ENCODE measurements at places on chromosomes 2 and 18.
A peak's percentile ranks its signal among the peaks of the same experiment; 100 is the strongest.

GRCh38 chr2:197710424-197711042 is 5.4 kb downstream of the MARS2 start:
- DNase-seq: no peak

- peak; percentile 27 for DNase-seq
These were observed 239.0 kb downstream of the CCDC178 start for GRCh38 chr18:33201509-33201926.

- no peak for DNase-seq
These were observed 14.6 kb downstream of the RAB3GAP1 start for GRCh38 chr2:135066710-135067109.

- DNase-seq: peak; percentile 7
These were observed 71.8 kb upstream of the SEC11C start for GRCh38 chr18:59067873-59068272.

DNA sequence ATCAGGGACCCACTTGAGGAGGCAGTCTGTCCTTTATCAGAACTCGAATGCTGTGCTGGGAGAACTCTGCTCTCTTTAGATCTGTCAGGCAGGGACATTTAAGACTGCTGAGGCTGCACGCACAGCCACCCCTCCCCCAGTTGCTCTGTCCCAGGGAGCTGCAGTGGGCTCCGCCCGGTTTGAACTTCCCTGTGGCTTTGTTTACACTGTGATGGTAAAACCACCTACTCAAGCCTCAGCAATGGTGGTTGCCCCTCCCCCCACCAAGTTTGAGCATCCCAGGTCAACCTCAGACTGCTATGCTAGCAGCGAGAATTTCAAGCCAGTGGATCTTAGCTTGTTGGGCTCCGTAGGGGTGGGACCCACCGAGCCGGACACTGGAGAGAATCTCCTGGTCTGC is 11.8 kb upstream of the LHCGR start:
- no peak for DNase-seq

DNA sequence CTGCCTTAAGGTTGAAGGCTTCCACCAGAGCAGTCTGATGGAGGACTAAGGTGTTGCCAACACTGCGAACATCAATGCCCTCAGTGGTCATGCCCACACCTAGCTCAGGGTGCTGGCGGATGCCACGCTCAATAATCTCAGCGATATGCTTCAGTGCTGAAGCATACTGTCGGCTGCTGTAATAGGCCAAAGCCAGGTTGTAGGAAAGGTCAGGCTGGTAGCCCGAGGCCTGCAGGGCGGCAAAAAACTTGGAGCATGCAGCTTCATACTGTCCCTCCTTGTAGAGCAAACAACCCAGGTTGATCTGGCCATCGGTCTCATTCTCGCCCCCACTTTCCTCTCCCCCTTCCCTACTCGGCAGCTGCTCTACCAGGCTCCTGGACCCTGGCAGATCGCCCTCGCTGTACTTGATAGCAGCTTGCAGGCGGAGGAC is 159.4 kb downstream of the AGPS start:
- peak; percentile 11 for DNase-seq

GRCh38 chr2:182208421-182208820 is 218.4 kb downstream of the PDE1A start:
- DNase-seq: no peak
